ENCODE measurements at places on chromosomes 16 and 17.

- no peak for DNase-seq
Measured at GRCh38 chr16:26594666-26595065, 472.1 kb upstream of the C16orf82 start.

DNA sequence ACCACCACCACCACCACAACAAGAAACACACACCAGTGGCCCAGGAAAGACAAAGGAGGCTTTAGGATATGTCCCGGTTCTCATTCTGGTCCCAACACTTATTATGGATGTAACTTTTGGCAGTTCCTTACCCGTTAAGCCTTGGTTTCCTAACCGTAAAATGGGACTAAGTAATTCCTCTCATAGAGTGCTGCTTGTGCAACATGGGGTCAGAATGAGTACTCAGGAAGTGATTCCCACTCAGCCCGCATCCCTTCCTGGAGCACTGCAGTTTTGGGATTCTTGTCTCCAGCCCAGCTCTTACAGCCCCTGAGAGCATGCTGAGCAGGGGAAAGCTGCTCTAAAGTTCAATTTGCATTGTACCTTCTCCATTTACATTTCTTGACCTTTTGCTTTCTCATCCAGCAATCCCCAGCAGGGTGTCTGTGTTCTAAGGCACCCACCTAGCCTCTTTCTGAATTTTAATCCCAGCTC is 262.6 kb downstream of the PRKCA start:
- no peak for DNase-seq

GRCh38 chr17:9242497-9242881 is 221.2 kb downstream of the NTN1 start:
- peak; percentile 38 for DNase-seq

DNA sequence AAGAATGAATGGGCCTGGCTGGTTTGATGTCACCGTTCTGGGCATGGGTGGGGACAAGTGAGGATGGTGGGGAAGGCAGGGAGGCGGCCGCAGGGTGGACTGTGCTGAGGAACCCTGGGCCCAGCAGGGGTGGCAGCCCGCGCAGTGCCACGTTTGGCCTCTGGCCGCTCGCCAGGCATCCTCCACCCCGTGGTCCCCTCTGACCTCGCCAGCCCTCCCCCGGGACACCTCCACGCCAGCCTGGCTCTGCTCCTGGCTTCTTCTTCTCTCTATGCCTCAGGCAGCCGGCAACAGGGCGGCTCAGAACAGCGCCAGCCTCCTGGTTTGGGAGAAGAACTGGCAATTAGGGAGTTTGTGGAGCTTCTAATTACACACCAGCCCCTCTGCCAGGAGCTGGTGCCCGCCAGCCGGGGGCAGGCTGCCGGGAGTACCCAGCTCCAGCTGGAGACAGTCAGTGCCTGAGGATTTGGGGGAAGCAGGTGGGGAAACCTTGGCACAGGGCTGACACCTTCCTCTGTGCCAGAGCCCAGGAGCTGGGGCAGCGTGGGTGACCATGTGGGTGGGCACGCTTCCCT is 6.5 kb upstream of the SERPINF1 start:
- no peak for DNase-seq

GRCh38 chr17:62653002-62653825 is 25.7 kb downstream of the MRC2 start:
- DNase-seq = peak; percentile 60

DNA sequence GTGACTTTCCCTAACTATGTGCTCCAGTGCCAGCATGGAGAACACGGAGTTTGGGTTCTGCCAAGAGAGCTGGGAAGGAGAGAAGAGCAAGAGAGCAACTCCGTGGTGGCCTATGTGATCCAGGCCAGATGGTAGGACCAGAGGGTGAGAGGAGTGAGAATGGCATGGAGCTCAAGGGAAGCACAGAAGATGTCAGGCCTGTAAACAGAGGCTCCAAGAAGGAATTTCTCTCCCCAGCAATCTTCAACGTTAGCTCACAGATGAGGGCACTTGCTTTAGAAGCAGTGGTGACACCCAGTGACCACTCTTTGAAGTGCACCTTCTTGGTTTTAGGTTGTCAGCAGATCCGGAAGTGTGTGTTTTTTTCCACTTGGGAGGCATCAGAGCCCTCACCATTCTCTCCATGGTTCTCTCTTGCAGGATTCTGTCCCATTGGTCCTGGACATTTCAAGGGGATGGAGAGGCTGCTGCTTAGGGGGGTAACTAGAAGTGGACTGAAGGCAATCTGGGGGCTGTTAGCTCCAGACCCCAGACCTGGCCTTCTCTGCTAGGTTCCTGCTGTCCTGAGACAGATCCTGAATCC is 18.1 kb upstream of the TMEM98 start:
- no peak for DNase-seq

DNA sequence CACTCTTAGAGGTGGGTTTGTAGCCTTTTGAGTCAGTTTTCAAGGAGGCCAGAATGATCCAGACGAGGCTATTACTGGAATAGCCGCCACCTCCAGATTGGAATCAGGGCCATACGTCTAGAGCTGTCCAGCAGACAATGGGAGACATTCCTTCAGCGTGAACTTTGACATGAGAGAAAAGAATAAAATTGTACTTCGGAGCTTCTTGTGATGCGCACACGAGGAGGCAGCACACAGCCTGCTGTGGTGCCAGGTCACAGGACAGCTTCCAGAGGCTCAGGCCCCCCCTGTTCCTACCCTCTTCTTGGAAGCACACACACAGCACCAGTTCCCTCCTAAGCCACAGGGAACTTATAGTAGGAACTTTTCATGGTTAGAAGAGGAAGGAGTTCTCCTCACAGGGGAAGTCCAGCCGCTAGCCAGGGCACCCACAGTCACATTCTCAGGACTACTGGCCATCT is 81.0 kb downstream of the VPS53 start:
- DNase-seq = no peak

DNA sequence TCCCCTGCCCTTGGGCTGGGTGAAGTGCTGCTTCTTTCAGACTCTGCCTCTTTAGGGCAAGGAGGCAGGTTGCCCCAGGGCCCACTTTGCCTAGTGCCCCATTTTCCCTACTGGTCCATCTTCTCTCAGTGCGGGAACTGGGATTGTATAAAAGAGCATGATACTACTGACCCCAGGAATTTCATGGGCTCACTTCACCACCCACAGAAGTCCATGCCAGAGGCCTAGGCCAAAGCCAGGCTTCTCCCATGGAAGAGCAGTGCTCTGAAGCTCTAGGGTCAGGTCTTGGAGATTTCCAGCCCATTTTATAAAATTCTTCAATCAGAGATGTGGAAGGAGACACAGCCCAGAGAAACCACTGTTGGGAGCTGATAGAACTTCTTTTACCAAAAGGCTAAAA is 5.7 kb downstream of the CACNG1 start:
- no peak for DNase-seq

- DNase-seq = no peak
Measured at GRCh38 chr16:52578007-52578828, 31.3 kb upstream of the TOX3 start.

DNA sequence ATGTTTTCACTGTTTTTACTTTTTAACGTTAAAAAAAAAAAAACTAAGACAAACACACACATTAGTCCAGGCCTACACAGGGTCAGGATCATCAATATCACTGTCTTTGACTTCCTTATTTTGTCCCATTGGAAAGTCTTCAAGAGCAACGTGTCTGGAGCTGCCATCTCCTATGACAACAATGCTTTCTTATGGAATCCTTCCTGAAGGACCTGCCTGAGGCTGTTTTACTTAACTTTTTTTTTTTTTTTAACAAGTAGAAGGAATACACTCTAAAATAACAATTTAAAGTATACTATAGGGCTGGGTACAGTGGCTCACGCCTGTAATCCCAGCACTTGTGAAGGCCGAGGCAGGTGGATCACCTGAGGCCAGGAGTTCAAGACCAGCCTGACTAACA is 71.8 kb upstream of the BCAR1 start:
- DNase-seq = no peak

DNA sequence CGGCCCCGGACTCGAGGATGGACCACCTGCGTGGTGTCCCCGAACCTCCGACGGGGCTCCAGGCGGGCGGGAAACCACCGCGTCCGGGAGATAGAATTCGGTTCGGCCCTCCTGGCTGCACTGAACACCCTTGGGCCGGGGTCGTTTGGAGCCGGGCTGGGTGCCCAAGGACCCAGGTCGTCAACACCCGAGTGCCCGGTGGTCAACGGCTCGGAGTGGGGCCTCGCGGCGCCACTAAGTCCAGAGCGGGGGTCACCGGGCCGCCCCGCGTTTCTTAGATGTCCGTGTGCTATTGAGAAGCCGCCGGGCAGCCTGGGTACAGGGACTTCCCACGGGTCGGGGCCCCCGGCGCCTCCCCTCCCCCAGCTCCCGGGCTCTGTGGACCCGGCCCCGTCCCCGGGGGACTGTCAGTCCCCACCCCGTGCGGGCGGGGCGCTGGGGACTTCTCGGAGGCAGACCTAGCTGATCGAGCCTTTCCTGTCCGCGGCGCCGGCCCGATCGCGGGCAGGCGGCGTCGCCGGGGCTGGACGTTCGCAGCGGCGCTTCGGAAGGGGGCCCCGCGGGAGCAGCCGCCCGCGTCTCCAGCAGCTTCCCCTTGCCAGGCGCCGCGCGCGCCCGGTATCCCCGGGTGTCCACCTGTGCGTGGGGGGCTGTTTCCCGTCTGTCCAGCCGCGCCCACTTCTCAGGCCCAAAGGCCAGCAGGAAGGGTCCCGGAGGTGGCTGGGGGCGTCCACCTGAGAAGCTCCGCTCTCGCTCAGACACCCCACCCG is 655 bp upstream of the NPTX1 start:
- no peak for DNase-seq

GRCh38 chr17:3944485-3945388 is 19.5 kb downstream of the ATP2A3 start:
- DNase-seq = no peak

DNA sequence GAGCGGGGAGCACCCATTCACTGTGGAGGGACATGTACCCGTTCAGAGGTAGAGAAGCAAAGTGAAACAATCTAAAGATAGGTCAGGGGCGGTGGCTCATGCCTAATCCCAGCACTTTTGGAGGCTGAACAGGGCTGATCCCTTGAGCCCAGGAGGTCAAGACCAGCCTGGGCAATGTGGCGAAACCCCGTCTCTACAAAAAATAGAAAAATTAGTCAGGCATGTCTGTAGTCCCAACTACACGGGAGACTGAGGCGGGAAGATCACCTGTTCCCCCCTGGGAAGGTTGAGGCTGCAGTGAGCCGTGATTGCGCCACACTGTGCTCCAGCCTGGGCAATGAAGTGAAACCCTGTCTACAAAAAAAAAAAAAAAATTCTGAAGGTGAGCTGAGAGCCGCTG is 21.7 kb downstream of the MYL4 start:
- DNase-seq = no peak

DNA sequence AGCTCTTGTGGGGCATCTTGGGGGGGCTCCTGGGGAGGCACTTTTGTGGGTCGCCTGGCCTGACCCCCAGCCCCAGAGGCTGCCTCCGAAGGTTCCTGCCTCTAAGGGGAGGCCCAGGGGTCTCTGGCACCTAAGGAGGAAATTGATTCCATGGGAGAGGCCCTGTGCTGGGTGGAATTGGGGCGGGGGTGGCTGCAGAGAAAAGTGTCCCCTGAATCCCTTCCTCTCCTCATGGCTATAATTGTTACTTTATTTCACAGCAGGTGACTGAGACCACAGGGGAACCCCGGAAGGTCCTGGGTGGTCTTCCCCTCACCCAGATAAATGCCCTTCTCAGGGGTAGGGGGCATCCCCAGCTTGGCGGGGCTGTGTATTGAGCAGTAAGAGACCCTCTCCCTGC is 3.1 kb downstream of the GLIS2 start:
- no peak for DNase-seq

GRCh38 chr17:1714427-1714979 is 4.3 kb upstream of the TLCD2 start:
- peak; percentile 93 for DNase-seq

- no peak for DNase-seq
Measured at GRCh38 chr16:85622683-85623082, 9.6 kb downstream of the GSE1 start.

DNA sequence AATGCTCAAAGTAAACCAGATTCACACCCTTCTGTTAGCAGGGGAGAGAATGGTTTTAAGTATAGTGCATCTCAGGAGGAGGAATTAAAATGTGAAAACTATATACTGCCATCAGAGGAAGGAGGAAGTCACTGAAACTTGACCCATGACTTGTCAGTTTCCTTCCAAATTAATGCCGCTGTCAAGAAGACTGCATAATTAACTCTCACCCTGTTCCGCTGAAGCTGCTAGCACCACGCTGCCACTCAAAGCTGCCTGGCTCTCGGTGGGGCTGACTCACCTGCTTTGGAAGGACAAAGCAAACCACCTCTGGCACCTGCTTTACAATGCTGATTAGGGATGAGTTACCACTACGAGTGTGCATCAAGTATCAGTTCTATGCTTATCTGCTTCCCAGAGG is 37.8 kb upstream of the ULK2 start:
- no peak for DNase-seq

DNA sequence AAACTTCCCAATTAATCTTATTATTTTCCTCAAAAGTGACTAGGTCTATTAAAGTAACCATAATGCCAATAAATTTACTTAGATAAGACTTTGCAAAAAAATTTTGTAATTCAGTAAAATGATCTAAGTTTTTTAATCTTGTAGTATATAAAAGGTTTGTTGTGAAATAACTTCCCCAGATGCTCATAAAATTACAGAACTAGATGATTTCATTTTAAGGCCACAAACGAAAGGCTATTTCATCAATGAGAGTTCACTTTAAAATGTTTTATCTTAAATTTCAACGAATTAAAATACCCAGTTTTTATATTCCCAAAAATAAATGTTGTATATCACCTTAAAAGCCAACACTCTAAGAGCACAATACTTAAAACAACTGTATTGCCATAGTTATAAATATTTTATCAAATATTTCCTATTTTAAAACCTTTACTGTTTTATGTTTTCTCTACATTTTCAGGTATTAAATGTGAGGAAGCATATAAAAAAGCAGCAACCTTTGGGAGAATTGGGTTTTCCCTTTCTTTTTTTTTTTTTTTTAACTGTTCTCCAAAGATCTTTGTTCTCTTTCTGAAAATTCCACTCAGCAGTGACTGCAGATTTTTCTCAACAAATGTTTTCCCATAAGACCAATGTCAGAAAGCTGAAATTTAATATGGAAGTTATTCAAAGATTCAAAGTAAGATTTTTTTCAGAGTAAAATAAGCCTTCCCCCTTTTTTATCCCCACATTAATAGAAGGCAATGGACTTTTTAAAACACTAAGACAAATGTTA is 169.9 kb downstream of the CYB561 start:
- DNase-seq = no peak

GRCh38 chr17:80968602-80969029 is 23.0 kb upstream of the CHMP6 start:
- no peak for DNase-seq
